Activated CD8-positive, alpha-beta memory T cell treated with anti-CD3 and anti-CD28 coated beads for 48 hours (primary cell): ENCODE measurements at places on chromosomes 2 and 18.

GRCh38 chr2:109350526-109350925 is 221.5 kb downstream of the SH3RF3 start:
- no peak for DNase-seq

GRCh38 chr2:102449370-102449974 is 23.6 kb upstream of the SLC9A4 start:
- DNase-seq, result peak; percentile 37

DNA sequence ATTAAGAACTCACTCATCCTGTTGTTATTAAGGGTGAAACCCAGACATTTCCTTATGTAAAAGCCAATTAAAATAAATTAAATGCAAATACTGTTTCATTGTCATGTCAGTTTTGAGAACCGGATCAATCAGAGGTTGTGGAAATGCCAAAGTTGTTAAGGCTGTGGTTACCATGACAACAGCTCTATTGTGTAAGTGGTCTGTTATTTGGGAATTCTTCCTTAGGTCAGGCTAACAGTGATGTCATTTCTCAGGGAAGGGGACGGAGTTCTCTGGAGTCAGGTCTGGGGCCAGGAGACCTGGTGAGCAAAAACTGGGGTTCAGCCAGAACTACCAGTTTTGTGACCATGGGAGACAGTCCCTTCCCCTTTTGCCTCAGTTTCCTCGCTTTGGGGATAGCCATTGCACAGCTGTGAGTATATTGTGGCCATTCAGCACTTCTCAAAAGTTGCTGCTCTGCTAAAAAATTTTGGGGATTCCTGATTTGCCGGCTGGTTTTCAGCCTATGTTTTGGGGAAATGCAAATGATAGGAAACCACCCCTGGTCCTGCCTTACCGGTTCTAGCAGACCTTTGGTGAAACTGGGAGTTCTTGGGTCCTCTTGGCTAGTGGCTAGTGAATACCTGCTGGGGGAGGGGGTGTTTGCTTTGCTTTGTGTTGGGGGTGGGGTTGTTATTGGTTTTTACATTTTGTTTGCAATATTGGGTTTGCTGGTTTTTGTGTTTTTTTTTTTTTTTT is 21.6 kb downstream of the HPCAL1 start:
- DNase-seq, result no peak

DNA sequence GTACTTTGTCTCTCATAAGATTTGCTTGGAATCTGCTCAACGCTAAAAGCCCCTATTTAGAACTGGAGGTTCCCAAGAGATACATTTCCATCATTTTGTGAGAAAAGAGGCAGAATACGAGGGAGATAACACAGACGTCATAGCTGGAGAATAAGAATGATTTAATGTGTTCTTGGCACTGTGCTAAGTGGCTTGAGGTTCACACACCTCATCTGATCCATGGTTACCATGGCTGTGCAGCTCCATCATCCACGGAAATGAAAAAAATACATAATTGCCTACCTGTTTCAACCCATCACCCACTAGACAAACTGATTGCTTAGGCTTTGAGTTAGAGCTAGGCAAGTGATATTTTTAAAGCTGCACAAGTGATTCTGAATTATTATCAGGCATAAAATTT is 227.6 kb downstream of the SLC8A1 start:
- no peak for DNase-seq

GRCh38 chr2:2569836-2570235 is 238.8 kb upstream of the MYT1L start:
- DNase-seq, result no peak
